ENCODE measurements at places on chromosomes 3 and 15.

DNA sequence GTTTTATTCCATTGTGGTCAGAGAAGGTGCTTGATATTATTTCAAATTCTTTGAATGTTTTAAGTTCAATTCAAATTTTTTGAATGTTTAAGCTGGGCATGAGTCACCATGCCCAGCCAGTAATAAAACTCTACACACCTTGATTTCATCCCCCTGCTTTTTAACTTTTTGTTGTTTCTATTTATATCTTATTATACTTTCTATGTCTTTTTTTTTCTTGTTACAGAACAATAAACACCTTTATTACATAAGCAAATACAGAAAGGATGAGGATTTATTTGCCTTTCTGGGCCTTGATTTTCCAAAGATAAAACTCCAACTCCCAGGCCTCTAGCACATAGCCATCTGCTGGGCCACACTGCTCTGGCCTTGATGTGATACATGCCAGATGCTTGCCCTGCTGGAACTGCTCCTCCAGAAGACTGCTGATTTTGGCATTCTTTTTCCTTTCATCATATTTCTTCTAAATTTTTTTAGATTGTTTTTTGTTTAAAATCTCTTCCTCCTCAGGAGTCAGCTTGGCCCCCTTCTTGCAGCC lies 14.0 kb downstream of the DNAH12 start:
- no peak for DNase-seq

GRCh38 chr3:177263615-177264368 lies 66.5 kb upstream of the TBL1XR1 start:
- no peak for DNase-seq

GRCh38 chr3:196292286-196292923 lies 4.9 kb upstream of the PCYT1A start:
- no peak for DNase-seq

GRCh38 chr3:172581757-172582166 lies 58.5 kb upstream of the TNFSF10 start:
- DNase-seq = no peak

DNA sequence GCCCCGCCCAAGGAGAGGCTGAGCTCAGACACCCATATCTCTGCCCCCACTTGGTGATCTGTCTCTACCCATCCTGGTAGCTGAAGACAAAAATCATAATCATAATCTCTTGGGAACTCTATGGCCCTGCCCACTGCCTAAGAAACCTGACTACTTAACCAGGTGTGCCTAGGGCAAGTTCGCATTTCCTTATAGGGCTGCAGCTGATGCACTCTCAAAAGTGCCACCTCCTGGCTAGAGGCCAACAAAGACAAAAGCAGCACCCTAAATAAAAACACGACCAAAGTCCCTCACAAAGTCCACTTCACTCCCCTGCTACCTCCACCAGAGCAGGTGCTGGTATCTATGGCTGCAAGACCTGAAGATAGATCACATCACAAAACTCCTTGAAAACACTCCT lies 250.4 kb upstream of the SLITRK3 start:
- no peak for DNase-seq

DNA sequence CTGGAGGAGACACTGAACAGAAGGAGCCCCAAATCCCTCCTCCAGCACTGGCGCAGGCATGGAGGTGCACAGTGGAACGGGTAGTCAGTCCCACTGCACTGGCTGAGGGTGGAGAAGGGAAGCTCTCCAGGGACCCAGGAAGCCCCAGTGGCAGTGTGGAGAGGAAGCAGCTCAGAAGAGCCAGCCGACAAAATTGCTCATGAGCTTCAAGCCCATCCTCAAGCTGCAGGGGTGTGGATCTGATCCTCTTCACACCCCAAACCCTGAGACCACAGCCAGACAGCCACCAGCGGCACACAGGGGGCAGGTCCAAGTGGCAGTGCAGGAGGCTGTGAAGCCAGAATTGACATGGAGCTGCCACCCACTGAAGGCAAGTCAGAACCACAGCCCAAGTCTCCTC lies 32.1 kb downstream of the CYFIP1 start:
- DNase-seq = no peak

GRCh38 chr15:45637552-45638033 lies 2.8 kb downstream of the SQOR start:
- DNase-seq = peak; percentile 44

- no peak for DNase-seq
Observed at GRCh38 chr3:152296971-152297370, 28.2 kb downstream of the MBNL1 start.

DNA sequence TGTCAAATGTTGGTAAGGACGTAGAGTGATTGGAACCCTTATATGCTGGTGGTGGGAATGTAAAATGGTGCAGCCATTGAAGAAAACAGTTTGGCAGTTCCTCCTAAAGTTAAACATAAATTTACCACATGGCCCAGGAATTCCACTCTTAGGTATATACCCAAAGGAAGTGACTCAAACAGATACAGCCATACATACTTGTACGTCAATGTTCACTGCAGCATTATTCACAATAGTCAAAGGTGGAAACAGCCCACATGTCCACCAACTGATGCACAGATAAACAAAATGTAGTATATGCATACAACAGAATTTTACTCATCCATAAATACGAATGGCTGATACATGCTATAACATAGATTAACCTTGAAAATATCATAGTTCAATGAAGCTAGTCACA lies 13.2 kb downstream of the CLASP2 start:
- DNase-seq = no peak

- no peak for DNase-seq
Observed at GRCh38 chr3:149603126-149604074, 54.4 kb downstream of the WWTR1 start.

DNA sequence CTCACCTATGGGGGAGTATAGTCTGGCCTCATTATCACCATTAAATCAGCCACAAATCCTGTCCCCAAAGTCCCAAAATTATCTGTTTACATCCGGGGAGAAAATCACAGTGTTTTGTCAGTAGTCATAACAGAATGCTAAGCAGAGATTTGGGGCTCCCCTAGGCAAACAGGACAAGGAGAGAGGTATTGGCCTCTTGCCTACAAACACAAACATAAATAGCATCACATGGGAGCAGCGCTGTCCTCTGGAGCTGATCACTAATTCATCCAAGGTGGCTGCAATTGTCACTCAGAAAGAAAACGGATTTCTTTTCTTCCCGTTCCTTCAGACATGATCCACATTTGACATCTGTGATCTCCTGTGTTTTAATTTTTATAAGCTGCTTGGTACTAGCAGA lies 1028.1 kb downstream of the NTRK3 start:
- DNase-seq = no peak

- DNase-seq = no peak
Observed at GRCh38 chr3:47685037-47685436, 96.7 kb downstream of the SMARCC1 start.

- no peak for DNase-seq
Observed at GRCh38 chr3:71651625-71652024, 68.1 kb upstream of the FOXP1 start.

GRCh38 chr3:65963787-65964677 lies 74.7 kb downstream of the MAGI1 start:
- peak; percentile 16 for DNase-seq

GRCh38 chr3:42752441-42752840 lies 20.6 kb downstream of the CCDC13 start:
- DNase-seq = no peak

DNA sequence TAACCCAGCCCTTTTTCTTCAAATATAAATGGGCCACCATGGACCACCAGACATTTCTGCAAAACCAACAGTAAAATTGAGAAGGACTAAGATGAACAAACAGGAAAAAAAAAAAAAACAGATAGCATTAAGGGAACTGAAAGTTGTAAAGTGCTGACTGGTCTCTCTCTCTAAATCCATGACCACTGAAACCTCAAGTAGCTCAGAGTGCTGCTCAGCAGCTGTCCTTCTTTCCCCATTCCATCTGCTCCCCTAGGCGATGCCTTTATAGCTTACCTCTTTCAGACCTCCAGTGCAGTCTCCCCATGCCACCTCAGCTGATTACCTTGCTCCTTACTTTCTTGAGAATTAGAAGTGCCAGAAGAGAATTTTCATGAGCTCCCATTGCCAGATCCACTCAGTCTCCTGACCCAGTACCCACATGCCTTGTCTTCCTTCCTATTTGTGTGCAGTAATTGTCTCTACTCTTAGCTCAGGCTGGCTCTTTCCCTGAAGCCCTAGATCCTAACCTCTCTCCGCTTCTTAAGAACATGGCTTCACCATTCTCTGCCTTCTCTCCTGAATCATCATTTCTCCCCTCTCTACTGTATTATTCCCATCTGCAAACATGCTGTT lies 23.9 kb upstream of the XIRP1 start:
- no peak for DNase-seq

DNA sequence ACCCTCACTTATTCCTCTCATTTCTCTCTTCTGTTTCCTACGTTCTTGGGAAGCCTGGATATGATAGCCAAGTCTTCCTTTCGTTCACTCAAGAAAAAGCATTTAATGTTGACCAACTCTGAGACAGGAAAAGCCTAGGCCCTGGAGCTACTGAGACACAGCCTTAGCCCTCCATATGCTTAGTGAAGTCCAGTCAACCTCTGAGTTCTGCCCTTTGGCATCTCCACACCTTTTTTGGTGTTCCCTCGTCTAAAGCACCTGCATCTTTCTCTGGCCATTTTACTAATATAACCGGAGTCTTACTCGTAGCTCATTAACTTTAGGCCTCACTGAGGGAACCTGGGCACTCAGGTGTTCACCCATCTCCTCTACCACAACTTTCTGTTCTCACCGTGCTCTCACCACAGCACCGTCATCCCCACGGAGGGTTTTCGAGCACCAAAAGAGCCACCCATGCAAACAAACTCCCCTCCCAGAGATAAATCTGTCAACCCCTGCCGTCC lies 632 bp downstream of the MTHFS start:
- DNase-seq = no peak

GRCh38 chr15:27587810-27588209 lies 511.3 kb downstream of the OCA2 start:
- no peak for DNase-seq

GRCh38 chr3:31917303-31918005 lies 63.6 kb downstream of the OSBPL10 start:
- no peak for DNase-seq

DNA sequence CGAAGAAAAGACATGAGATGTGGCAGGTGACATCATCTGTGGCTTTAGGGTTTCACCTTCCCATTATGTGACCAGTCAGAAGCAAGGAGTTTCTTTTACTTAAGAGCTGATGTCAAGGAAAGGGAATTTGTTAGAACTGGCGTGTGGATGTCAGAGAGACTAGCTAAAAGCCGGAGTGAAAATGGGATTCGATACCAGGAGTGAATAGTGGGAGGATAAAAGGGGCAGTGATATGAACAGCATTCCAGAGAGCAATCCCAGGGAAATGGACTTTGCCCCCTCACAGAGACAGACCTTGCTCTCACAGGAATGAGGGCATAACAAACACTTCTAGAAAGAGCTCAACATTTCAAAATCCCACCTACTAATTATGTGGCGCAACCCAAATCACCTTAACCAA lies 5.9 kb upstream of the FMN1 start:
- no peak for DNase-seq

DNA sequence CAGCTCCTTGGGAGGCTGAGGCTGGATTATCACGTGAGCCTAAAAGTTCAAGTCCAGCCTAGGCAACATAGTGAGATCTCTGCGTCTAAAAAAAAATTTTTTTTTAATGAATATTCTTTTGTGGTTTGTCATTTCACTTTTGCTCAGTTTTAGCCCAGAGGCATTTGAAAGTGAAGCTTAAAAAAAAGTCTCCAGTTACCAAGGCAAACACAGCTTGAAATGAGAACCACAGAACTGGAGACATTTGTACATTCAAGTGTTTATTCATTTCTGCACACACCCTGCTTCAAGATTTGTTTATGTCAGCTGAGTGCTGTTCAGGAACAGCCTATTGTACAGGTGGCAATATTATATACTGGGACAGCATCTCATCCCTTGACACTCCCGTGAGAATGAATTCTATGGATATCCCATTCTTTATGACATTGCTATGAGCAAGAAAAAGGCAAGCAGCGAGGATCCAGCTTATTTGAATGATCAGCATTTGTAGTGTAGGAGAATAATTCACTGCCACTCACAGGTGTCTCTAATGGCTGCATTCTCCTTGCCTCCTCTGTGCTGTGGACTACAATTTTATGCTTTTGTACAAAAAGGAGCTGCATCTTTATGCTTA lies 444.8 kb upstream of the GRM7 start:
- no peak for DNase-seq

DNA sequence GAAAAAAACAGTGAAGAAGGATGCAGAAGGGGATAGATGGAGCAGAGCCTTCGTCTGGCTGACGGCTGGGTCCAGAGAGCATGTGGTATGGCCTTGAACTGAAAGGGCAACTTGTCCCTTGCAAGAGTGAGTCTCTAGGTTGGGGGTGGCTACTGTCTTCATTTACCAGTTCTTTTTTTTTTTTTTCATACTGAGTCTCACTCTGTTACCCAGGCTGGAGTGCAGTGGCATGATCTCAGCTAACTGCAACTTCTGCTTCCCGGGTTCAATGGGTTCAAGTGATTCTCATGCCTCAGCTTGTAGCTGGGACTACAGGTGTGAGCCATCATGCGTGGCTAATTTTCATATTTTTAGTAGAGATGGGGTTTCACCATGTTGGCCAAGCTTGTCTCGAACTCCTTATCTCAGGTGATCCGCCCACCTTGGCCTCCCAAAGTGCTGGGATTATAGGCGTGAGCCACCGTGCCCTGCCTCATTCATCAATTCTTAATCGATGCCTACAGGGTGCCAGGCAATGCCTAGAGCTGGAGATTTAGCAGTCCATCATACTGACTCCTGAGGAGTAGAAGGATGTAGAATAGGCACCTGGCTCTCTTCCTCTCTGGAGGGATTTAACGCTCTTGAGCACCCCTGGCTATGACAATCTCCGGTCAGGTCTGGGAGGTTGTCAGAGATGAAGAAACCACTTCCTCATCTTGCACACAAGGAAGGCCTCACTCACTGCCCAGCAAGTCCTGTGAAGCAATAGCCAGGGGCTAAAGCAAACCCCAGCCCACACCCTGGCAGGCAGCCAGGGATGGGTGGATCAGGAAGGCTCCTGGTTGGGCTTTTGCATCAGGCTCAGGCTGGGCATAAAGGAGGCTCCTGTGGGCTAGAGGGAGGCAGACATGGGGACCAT lies at the start of gene CAMP:
TSS of gene CAMP (plus strand) at position 880 of the 898 bp plus-strand sequence. CDS start at position 897, 17 bp downstream.
- DNase-seq = no peak

GRCh38 chr15:34942363-34942762 lies 27.2 kb downstream of the AQR start:
- DNase-seq = no peak

DNA sequence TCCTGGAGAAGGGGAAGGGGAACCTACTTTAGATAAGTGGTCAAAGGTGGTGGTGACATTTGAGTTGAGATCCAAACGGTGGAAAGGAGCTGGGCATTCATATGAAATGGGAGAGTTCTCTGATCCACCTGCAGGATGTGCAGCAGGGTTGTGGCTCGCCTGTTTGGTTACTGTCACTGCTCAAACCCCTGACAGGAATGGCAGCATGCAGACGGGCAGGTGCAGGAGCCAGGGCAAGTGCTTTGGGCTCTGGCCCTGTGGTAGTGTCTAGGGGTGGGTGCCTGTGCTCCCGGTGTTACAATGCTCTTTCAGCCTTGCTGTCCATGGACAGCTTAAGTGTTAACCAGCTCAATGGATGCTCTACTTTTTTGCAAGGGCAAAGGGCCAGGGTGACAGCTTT lies 18.5 kb downstream of the PAQR9 start:
- no peak for DNase-seq

- no peak for DNase-seq
Observed at GRCh38 chr3:150306906-150307305, 101.2 kb upstream of the TSC22D2 start.

- DNase-seq = no peak
Observed at GRCh38 chr3:190197346-190197763, 76.7 kb upstream of the P3H2 start.
